Activated naive CD8-positive, alpha-beta T cell treated with anti-CD3 and anti-CD28 coated beads for 36 hours (primary cell): ENCODE measurements at places on chromosomes 4 and X. TPM values are rescaled to one million over a fixed set of nuclear protein-coding genes. Genes with fewer than 3 reads are reported as not detected.

The DUSP21 gene
- not detected for total RNA-seq

The CENPU gene
- 75.0 TPM for total RNA-seq

The ARR3 gene
- total RNA-seq: not detected

The SMR3B gene
- total RNA-seq: not detected

The CT45A8 gene
- not detected for total RNA-seq

The MORC4 gene
- total RNA-seq: 9.4 TPM

The NEUROG2 gene
- total RNA-seq: not detected
